ENCODE measurements at places on chromosomes 4 and X.

- no peak for DNase-seq
These were observed 1001.2 kb downstream of the STIM2 start for GRCh38 chr4:27861802-27862201.

- DNase-seq: no peak
These were observed 104.9 kb downstream of the PCDH18 start for GRCh38 chr4:137427411-137427810.

DNA sequence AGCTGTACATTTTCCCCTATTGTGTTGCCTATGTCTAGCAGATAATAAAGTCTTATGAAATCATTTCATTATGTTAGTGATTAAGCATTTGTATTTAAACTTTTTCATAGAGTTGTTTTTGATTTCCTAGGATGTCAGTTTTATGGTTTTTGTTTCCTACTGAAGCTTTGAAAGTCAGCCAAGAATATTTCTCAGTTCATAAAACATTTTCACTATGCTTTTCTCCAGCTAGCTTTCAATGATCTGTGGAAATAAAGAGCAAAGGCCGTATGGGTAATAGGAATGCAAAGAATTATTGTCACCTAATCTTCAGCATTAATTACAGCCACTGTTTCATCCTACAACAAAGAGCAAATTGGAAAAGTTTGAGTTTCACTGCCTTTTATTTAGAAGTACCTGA lies 145.7 kb upstream of the NUDT6 start:
- no peak for DNase-seq

DNA sequence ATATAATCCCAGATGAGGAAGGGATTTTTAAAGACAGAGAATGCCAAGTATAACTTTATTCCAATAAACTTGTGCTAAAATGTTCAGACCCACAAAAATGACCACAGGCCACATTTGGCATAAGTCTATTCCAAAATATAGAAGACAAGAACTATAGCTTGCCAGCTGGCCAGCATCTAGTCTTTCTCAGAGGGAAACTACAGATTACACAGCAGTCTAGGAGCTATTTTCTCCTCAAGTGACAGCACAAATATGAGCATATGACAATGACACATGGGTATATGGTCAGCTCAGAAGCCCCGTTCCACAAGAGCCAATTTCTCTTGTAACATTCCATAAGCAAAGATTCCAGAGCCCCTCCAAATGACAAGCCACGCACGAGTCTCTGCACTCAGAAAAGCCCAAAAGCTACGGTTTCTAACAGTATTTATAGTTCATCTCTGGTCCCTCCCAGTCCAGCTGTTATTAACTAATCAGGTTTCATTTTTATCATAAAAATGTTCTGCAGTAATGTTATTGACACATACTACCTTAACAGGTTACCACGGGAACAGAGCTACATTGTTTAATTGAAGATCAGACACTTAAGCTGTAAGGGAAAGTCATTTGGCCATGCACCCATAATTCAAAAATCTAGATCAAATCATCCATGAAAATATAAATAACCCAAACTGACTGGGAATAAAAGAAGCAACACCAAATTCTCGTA lies 70.3 kb downstream of the RAB28 start:
- no peak for DNase-seq

DNA sequence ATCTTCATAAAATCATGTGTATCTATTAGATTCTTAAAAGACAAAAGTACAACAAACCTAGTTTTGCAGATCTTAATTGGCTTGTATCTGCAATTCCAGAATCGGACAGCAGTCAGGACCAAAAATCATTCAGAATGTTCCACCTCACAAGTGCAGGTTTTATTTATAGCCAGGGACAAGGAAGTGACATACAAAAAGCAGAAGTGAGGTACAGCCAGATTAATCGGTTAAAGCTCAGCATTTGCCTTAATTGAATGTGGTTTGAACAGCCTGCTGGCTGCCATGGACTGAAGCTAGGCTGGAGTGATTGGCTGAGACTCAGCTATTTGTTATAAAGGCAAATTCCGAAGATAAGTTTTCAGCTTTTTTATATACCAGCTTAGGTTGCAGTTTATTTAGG lies 932.6 kb downstream of the C4orf33 start:
- DNase-seq: no peak

DNA sequence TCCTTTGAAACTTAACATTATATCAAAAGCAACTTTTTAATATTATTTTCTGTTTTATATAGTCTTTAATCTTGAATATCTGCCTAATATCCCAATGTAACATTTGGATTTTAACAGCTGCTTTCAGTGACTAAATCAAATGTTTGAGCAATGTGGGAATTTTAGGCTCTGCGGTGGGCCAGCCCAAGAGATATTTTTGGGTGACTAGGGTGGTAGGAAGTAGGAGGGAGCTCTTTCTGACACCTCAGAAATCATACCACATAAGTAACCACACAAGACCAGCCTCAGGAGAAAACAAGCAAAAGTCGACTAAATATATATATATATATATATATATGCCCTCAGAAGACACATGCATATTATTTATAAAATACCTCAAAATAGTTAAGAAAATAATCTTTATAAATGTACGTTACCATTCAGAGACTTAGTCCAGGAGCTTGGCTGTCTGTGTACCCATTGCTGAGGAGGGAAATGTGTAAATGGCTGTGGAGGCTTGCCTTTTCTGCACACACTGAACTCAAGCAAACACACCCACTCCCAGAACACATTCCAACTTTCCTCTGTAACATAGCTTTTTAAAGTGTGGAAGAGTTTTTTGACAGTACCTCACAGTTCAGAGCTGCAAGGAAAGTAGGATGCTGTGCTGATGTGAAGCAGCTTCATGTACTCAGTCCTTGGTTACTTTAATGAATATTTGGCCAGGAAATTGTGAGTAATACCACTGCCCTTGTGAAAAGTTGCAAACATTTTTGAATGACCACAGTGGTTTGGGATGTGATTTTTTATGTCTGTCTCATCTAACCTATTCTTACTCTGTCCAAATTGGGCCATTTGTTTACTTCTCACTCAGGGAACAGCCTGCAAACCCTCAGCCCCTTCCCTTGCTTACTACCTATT lies at the start of gene RTL3:
Gene RTL3, minus strand, starts transcription at position 484 of the 900 bp plus-strand sequence. CDS start 908 bp downstream, outside the sequence.
- no peak for DNase-seq

GRCh38 chrX:1336331-1336943 lies at the start of gene IL3RA:
IL3RA (plus strand) TSS chrX:1336785; CDS start chrX:1341766, 4,981 bp downstream.
- DNase-seq: no peak

DNA sequence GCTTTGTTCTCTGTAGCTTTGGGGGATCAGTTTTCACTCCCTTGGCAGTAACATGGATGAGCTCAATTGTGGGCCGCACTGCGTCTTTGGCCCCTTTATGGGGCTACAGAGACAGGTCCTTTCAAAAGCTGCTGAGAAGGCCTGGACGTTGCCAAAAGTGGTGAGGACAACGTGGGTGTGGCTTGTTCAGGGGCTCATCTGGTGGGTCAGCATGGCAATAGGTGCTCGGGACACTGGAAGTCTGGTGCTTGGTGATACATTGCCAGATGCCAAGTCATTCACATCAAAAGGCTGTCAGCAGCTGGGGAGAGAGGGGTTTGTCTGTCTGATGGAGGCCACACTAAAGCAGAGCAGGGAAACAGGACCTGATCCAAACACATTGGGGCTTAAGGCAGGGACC lies 149.8 kb upstream of the EOLA2 start:
- no peak for DNase-seq

- DNase-seq: no peak
These were observed 19.9 kb upstream of the TMEM255A start for GRCh38 chrX:120331116-120331515.

DNA sequence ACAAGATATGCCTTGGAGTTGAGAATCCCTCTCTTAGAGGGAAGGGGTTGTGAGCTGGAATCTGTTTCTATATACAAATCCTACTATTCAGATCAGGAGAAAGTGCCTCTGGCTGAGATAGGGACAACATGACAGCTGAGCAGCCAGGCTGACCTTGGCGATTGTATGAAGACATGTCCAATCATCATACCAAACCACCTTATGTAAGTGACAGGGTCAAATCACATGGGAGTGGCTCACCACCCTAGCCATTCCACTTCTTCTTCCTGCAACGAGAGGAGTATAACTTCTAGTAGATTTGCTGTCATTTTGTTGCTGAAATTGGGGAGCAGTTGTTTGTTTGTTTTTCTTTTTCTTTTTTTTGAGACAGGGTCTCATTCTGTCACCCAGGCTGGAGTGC lies 48.3 kb upstream of the TMEM150C start:
- no peak for DNase-seq

DNA sequence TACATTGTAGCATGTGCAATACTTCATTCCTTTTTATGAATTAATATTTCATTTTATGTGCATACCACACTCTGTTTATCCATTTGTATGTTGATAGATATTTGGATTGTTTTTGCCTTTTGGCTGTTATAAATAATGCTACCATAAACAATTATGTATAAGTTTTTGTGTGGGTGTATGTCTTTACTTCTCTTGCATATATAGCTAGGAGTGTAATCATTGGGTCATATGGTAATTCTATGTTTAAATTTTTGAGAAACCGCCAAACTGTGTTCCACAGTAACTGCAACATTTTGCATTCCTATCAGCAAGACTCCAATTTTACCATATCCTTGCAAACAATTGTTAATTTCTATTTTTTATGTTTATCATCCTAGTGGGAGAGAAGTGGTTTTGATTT lies 3.1 kb upstream of the TCEAL5 start:
- DNase-seq: no peak

- DNase-seq: no peak
These were observed 8.2 kb upstream of the ERAS start for GRCh38 chrX:48818098-48818497.

- DNase-seq: no peak
These were observed 6.8 kb downstream of the GPKOW start for GRCh38 chrX:49116716-49117115.

GRCh38 chr4:47271291-47271690 lies 192.2 kb downstream of the COMMD8 start:
- no peak for DNase-seq

GRCh38 chr4:22962295-22962694 lies 269.6 kb downstream of the GBA3 start:
- no peak for DNase-seq

DNA sequence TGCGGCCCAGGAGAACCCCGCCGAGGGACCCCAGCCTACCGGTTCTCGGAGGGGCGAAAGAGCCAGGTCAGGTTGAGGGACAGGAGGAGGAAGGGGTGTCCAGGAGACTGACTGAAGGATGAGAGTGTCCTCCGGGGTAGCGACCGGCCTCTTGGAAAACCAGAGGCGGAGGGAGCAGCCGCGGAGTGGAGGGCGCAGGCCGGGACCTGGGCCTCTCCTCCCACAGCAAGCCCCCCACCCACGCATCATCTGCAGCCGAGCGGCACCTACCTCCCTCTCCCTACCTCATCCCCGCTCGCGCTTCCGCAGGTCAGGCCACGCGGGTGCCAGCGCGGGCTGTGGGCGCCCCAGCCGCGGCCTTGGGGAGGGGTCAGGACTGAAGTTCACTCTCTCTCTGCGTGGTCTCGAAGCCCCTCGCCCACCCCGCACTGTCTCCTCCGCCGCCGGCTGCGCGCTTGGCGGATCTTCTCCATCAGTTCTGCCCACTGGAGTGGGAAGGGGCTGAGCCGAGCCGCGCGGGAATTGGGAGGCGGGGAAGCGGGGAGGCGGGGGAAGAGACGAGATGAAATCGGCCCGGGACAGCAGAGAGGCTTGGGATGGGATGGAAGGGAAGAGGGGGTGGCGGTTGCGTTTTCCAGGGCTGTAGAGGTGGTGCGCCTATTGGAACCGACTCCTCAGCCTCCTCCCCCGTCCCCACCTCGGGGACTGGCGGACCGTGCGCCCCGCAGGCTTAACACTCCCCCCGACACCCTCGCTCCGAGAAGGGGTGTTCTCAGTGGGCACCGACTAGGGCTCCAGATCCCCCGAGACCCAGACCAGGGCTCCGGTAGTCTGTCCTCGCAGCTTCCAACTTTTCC lies 1.8 kb downstream of the NLGN4X start:
- no peak for DNase-seq

DNA sequence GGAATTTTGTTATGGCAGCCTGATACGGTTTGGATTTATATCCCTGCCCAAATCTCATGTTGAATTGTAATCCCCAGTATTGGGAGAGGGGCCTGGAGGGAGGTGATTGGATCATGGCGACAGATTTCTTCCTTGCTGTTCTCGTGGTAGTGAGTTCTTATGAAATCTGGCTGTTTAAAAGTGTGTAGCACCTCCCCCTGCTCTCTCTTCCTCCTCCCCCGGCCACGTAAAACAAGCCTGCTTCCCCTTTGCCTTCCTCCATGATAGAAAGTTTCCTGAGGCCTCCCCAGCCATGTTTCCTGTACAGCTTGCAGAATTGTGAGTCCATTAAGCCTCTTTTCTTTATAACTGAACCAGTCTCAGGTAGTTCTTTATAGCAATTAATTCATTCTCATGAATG lies 37.9 kb downstream of the SUPT20HL2 start:
- DNase-seq: no peak

GRCh38 chr4:112284166-112284565 lies 1.5 kb downstream of the TIFA start:
- DNase-seq: no peak

DNA sequence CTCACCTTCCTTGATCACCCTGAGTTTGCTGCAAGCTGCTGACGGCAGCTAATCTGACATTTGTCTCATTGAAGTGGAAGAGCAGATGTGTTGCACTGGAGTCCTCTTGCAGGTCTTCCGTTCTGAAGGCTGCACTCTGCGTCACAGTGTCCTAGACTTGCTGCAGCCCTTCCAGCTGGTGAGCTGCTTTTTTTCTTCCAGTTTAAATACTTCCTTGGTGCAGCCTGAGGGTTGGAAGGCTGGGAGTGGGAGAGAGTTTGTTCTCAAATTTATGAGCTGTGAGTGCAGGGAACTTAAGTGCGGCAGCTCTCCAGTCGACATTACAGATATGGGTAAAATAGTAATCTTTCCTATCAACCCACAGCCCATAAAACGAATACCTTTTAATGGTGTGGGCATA lies 303.6 kb upstream of the FAT1 start:
- DNase-seq: no peak

GRCh38 chr4:54961357-54961975 lies 163.9 kb downstream of the KDR start:
- DNase-seq: no peak

DNA sequence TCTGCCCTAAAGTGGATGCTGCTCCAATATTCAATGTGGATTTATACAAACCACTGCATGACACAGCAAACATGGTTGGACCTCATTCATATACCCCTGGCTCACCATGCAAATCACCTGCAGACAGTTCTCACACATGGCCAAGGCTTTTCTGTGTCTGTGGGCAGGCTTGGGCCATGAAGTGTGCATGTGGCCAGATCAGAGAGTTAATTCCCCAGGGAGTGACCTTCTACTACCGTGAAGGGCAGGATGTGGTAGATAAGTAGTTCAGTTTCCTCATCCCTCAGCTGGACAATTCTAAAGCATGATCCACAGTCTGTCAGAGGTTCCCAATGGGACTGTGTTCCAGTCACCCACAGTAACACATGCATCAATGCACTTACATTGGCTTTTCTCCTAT lies 24.6 kb upstream of the BCLAF3 start:
- DNase-seq: no peak
